ENCODE measurements at places on chromosomes 16 and 17.

- no peak for DNase-seq
Observed at GRCh38 chr16:56980201-56980535, 9.2 kb upstream of the NLRC5 start.

- peak; percentile 91 for DNase-seq
Observed at GRCh38 chr17:68383443-68384321, 73.6 kb downstream of the WIPI1 start.

- no peak for DNase-seq
Observed at GRCh38 chr17:9987779-9988585, 82.9 kb upstream of the RCVRN start.

GRCh38 chr17:75601057-75601987, 13.7 kb downstream of the MYO15B start:
- peak; percentile 28 for DNase-seq

DNA sequence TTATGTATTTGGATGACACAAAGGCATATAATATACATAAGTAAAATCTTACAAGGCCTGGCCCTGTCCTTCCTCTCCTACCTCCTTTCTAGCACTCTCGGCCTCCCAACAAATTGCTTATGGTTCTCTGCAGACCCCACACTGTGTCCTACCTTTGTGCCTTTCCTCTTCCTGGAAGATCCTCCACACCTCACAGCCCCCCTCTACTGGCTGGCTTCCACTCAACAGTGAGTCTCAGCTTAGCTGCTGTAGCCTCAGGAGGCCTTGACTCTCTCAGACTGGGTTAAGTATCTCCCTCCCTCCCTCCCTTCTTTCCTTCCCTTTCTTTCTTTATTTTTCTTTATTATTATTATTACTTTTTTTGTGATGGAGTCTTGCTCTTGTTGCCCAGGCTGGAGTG, 8.3 kb upstream of the SLC52A1 start:
- DNase-seq: no peak

DNA sequence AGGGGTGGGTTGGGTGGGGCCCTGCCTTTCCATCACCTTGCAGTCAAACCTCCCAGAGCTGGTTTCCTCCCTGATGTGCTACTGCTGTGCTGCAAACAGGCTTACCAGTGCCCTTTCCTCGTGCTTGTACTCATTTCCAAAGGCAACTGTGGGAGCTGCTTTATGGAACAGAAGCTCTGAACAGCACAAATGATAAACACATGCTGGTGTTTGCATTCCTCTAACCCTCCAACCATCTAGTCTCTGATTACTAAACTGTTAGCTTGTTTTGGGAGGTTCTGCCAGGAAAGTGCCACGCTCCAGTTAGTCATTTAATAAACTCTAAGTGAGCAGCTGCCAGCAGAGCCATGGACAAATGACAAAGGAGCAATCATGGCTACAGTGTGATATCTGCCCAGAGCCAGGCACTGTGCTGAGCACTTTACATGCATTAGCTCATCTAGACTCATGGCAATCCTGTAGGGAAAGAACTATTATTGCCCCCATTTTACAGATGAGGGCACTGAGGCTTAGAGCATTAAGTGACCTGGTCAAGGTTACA, 110.4 kb downstream of the VAT1L start:
- DNase-seq: no peak

GRCh38 chr16:27690608-27691007, 140.7 kb downstream of the KATNIP start:
- DNase-seq: peak; percentile 16

- no peak for DNase-seq
Observed at GRCh38 chr17:49990331-49990730, 4.7 kb downstream of the DLX3 start.

DNA sequence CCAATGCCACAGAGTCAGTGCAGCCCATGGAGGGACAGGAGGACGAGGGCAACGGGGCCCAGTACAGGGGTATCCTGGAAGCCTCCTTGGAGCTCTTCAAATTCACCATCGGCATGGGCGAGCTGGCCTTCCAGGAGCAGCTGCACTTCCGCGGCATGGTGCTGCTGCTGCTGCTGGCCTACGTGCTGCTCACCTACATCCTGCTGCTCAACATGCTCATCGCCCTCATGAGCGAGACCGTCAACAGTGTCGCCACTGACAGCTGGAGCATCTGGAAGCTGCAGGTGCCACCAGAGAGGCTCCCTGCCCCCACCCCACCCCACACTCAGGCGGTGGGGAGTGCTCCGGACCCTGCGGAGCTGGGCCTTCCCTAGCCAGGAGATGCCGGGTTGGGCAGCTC, 16.6 kb downstream of the TRPV2 start:
- no peak for DNase-seq
